Suppressor macrophage treated with lipopolysaccharide for 1 hour (primary cell): ENCODE measurements at places on chromosomes 7 and 10.

GRCh38 chr7:97075928-97076327, 41.6 kb upstream of the SDHAF3 start:
- no peak for DNase-seq

DNA sequence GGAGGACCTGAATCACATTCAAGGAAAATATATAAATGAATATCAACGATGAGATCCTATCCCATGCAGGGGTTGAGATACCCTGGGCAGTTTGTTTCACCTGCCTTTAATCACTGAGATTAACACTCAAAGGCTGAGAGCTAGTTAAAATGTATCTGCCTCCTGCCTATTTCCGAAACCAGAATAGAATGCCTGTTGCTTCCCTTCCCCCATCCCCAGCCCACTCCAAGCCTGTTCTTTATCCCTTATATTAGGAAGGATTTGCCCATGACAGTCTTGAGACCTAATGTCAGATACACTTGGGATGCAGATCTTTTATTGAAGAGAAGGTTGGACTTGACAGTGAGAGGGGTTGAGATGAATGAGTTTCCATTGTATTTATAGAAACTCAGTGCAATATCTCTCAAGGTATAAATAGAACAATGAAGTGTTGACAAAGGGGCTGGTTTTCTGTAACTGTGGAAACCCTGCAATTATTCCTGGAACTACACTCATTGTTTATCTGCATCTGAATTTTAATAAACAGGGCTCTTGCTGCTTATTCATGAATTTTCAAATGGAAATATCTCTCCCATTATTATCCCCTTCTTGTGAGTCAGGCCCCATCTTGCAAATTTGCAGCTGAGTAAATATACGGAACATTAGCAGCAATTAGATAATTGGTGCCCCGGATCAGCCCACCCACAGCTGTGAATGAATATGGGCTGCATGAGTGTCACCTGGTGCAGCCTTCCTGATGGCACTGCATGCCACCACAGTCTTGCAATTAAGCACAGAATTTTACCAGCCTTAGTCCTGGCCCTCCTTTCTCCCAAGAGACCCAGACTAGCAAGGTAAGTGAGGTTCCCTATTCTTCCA, 66.7 kb downstream of the SORCS3 start:
- no peak for DNase-seq

GRCh38 chr7:108278281-108278680, 148.1 kb upstream of the LAMB4 start:
- no peak for DNase-seq

DNA sequence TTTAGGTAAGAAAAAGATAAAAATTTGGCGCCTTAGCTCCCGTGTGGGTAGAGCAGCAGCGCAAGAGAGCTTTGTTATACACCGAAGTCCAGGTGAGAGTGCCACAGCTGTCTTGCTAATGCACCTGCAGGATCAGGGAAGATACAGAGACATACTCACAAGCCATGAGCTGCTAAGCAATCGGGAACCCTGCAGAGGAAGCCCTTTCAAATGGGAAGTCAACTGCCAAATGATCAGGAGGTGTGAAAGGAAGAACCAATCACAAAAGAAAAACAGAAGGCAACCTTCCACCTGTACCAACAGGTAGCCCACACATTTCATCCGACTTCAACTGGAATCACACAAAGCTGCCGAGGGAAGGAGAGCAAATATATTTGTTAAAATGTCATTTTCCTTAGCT, 610.5 kb upstream of the PFKP start:
- no peak for DNase-seq

DNA sequence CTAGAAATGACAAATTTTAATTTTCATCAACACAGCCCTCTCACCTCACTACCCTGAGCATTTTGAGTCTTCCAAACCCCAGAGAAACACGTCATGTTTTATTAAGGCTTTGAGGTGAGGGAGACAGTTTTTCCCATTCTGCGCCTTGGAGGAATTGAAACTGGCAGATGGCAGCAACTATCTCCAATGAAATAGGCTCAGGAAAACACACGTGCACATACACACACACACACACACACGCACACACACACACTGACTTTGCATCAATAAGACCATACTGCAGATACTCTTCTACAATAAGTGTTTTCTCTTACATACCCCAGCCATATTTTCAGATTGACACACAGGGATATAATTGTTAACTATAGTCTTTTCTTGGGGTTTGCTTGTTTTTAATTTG, 3.2 kb upstream of the SFTPA2 start:
- DNase-seq, result no peak

DNA sequence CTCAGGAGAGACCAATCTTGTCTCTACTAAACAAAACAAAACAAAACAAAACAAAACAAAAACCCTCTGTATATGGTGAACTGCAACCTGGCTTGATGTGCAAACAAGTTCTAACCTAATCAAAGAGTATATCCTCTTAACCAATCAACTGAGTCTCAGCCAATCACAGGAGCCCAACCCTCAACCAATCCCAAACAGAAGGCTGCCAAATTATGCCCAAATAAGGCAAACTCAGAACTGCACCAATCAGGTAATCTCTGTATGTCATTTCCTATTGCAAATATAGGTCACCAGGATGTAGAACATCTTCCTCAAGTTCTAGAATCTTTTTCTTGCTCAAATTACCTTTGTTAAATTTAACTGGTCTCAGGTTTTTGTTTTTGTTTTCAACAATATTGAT, 5.2 kb downstream of the FAM133B start:
- no peak for DNase-seq

DNA sequence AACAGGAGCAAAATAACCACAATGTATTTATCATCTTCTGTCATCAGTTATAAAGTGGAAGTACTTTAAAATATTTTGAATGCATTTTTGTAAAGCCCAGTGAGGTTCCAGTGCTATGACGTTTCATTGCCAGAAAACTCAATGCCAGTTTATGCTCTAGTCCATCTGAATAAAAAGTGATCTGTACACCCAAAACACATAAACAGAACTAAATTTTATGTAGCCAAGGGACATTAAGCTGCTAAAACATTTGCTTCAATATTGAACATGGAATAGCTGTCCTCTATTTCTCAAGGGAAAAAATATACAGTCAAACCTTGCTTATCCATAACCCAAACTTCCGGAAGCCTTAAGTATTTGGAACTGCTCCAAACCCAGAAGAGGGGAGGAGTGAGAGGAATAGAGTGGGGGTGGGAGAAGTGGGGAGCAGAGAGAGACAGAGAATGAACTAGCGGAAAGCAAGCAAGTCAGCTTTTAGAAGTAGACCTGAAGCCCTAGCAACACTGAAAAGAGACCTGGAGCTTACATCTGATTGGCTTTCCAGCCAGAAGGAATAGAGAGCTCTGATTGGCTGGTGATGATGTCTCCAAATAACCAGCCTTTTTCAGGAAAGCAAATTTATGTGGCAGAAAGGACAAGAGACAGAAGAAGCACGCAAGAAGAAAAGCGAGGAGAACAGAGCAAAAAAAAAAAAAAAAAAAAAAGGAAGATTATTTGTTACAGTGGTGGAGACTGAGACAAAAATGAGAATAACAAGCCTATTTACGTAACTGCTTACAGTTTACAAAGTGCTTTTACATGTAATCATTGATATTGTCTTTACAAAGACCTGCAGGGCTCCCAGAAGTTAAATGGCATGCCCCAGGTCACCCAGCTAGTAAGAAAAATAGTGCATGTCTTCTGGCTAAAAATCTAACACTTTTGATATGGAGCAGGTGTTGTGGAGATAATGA, 196.0 kb downstream of the RNLS start:
- peak; percentile 42 for DNase-seq

- DNase-seq, result peak; percentile 21
Measured at GRCh38 chr10:101932183-101932582, 88.6 kb upstream of the KCNIP2 start.

DNA sequence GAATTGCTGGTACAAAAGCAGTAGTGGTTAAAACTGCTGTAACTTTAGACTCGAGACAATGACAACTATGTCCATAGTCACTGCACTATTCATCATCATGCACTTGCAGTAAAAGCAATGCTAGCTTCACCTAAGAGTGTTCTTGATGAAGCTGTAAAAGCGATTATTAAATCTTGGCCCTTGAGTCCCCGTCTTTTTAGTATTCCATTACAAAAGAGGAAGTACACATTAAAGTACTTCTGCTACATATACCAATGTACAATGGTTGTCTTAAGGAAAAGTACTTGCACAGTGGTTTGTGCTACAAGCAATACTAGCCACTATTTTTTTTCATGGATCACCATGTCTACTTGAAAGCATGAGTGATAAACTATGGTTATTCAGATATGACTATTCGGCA, 78.3 kb downstream of the ATAD1 start:
- no peak for DNase-seq

DNA sequence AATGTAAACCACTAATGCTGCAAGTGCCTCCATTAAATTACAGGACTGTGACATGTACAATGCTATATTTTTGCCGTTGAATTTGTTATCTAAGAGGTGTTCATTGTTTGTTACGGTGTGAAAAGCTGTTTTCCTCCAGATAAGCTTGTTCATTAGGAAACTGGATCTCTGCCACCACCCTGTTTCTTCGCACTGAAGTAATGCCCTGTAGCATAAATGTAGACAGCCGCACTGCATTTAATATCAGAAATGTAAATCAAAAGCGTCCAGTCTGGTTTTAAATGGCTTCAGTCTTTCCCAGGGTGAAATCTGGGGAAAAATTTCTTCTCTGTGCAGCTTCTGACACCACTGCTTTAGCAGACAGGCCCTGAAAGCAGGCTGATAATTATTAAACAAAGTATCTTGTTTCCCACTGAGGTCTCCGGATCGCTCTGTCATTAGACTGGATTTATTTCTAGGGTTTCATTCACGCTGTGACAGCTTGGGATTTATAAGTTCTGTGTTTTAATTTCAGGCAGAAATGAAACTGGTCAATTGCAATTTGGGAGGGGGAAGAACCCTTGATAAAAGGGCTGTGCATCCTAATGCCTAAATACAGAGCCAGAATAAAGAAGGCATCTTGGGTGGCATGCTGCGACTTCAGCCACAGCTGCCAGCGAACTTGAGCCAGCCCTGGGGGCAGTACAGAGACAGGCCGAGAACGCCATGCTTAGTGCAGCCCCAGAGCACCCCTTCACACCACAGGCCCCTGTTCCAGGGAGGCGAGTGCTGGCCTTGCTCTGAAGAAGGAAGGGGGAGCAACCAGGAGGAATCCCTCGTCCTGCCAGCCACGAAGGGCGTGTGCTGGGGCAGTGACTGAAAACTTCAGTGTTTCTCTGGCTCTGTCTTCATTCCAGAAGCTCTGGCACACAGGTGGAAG, 547.7 kb upstream of the GALNT17 start:
- DNase-seq, result no peak

GRCh38 chr7:20696002-20696605, 80.6 kb downstream of the ABCB5 start:
- DNase-seq, result no peak

DNA sequence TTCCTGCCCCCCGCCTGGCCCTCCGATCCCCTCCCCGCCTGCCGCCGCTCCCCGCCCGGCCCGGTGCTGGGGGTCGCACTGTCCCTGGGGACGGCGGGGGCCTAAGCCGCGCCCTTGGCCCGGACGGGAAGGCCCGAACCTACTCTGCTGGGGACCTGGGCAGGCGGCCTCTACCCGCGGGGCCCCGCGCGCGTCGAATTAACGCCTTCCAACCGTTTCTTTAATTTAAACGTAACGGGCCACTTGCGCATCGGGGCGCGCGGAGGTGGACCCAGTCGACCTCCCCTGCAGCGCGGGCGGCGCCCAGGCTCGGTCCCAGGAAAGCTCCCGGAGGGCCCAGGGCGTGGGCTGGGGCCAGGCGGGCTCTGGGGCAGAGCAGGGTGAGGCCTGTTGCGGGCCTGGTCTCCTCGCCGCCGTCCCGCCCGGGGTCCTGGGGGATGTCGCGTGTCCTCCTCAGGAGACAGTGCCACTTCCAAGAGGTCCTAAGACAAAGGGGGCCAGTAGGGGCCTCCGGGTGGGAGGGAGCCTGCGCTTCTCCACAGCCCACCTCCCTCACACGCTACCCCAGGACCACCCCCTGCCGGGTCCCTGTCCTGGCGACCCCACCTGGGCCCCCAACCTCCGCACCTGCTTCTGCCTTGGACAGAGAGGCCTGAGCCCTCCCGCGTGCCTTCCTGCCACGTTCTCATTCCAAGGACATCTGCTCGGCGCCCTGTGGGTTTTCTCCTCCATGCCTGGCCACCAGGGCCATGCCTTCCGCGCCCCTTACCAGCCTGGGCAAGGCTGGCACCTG, 658 bp upstream of the PTPRN2 start:
- DNase-seq, result no peak

GRCh38 chr7:38525857-38526256, 105.3 kb downstream of the AMPH start:
- DNase-seq, result no peak

DNA sequence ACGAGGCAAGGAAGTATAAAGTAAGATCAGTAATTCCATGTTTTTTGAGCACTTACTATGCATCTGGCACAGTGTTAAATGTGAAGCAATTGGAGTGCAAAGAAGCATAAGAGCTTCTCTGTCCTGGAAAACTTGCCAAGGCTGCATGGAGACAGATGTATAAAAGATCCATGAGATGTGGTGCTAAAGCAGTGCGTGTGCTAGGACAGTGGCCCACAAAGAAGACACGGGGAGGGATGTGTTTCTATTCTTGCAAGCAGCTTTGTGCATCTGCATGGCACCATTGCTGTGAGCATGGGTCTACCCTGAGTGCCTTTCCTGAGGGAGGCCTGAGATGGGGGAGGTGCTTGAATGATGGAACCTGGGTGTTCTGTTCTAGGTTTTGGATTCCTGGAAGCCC, 5.1 kb upstream of the CDHR3 start:
- no peak for DNase-seq

DNA sequence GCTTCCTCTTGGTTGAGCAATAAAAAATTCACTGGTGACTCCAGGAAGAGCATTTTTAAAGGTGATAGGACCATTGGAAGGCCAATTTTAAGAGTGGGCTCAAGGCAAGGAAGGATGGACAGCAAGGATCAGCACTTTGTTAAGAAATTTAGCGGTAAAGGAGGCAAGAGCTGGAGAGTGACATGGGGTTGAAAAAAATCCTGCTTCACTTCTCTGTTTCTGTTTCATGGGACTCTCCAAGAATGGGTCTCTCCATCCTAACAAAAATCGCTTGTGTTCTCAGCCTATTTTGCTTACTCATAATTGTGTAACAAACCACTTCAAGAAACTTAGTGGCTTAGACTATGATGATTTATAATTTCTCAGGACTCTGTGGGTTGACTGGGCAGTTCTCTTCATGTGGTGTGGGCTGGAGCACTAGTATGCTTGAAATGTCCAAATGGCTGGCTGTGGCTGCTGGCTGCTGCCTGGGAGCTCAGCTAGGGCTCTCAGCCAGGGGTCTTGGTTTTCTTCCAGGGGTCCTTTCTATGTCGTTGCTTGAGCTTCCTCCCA, 59.8 kb upstream of the ZNRF2 start:
- peak; percentile 99 for DNase-seq

- no peak for DNase-seq
Measured at GRCh38 chr7:98840722-98841121, 29.1 kb downstream of the TMEM130 start.

- no peak for DNase-seq
Measured at GRCh38 chr7:11726794-11727155, 105.2 kb downstream of the THSD7A start.

DNA sequence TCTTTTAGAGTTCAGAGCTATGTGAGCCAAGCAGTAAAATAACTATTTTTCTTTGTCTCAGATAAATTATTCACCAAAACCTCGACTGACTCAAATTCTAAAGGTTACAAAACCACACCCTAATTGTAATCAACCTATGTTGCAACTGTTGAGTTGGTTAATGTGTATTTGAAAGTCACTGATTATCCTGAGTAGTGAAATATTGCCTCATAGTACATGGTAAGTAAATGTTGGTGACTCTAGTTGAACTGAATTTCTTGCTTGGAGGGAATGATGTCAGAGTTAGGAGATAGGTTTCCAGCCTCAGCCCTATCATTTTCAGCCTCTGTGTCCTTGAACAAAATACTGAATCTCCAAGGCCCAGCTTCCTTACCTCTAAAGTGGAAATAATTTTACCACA, 3.0 kb upstream of the CYP2C18 start:
- DNase-seq, result no peak
